Lung (tissue), 17 donors: ENCODE measurements at places on chromosomes 5 and 9.

DNA sequence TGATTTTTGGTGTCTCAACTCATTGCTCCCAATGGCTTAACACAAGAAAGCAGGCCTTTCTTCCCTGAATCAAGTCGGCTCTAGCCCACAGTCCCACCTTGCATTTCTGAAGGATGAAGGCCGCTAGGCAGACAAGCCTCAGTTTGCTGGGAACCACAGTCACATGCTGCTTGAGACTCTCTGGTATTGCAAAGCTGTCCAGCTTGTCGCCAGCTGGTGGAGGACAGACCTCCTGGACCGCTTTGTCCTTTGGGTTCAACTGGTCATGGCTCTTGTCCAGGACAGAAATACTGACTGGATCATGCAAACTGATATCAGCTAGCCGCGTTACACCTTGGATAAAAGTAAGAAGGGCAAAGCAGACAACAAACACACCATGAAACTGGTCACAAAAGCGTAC is 23.1 kb downstream of the DDX31 start:
- DNase-seq: no peak

DNA sequence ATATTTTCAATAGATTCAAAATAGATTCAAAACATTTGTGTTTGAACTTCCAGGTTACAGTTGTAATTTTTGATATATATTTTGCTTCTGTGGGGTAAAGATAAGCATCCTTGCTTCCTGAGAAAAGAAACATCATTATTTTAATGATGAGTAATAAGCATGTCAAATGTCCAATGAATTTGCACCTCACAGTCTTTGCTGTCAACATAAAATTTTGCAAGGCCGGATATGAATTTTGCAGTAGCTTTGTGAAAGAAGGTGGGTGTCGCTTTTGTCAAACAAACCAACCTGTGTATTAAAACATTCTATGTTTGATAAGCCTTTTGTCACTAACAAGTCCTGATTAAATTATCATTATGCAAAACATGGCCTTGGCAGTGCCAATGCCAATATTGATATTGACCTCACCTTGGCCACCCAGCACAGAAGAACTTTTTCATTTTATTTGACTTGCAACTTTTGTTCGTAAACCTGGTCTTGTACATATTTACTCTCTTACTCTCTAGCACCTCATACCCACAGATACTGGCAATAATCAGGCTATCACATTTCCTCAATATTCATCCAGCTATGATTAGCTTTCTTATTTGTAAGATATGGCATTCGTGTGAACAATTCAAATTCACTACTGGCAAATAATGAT is 645.0 kb upstream of the KLF4 start:
- DNase-seq: no peak

GRCh38 chr5:107806271-107806670 is 135.5 kb upstream of the EFNA5 start:
- no peak for DNase-seq

DNA sequence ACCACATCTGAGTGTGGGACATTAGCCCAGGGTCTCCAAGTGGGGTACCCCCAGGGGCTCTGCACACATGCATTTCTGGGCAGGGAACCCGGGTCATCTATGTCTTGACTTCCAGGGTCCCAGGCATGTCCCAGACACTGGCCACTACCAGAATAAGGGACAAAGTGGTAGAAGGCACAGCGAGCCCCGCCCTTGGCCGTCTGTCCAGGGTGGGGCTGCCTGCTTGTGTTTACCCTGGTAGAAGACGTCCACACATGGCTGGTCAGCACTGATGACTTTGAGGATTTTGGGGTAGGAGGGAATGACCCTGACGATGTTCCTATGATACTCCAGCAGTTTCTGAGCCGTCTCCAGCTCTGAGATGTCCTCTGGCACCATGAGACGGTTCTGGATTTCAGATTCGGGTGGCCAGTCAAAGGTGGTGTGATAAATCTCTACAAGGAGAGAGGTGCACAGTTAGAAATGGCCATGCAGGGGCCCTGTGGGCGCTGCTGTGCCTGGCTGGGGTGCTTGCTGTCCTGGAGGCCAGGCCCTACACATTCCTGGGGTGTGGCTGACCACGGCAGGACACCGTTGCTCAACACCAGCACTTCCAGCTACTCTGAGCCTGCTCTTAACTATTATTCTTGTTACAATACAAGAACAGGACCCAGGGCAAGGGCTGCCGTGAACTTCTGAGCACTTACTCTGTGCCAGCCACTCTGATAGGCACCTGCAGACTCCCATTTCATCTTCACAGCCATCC is 51.3 kb downstream of the AK8 start:
- no peak for DNase-seq

DNA sequence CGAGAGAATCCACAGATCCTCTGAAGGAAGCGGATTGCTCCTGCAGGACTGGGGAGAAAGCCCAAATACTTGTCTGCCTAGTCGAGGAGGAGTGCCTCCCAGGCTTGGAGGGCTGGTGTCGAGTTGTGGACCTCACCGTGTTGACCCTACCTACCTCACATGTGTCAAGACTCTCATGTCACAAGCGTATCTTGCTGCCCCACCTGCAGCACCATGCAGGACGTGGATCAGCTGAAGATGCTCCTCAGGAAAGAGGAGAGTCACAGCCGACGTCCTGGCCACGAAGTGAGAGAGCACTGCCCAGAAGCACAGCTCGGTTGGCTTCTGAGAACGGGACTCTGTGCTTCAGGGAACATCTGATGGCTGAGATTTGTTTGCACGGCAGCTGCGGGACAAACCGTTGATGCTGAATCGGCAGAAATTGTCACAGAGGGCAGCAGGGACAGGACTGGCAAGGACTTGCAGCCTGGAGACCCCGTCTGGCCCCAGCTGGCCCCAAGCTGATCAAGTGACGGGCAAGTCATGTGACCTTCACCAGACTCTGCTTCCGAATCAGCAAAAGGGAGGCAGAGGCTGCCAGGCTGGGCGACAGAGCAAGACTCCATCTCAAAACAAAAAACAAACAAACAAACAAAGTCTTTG is 119.1 kb upstream of the ITGA1 start:
- DNase-seq: no peak

GRCh38 chr9:129865668-129866320 is 30.5 kb downstream of the USP20 start:
- no peak for DNase-seq

GRCh38 chr5:157471709-157472108 is 11.7 kb downstream of the NIPAL4 start:
- no peak for DNase-seq

DNA sequence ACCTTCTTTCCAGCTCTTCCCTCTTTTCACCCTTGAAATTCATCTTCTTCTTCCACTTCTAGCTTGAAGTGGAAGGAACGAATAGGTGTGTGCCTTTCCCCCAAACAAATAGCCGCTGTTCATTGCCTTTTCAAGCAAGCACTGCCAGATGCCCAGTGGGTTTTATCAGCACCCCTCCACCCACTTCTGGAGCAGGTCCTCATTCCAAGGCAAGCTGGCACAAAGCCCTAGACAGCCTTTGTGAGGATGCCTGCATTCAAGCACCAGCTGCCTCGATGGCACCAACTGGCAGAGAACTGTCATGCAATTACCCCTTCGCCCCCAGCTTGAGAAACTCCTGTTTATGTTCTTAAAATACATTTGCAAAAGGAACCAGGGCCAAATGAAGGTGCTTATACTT is 36.5 kb downstream of the SERINC5 start:
- no peak for DNase-seq
